ENCODE measurements at places on chromosomes 5 and 9.

DNA sequence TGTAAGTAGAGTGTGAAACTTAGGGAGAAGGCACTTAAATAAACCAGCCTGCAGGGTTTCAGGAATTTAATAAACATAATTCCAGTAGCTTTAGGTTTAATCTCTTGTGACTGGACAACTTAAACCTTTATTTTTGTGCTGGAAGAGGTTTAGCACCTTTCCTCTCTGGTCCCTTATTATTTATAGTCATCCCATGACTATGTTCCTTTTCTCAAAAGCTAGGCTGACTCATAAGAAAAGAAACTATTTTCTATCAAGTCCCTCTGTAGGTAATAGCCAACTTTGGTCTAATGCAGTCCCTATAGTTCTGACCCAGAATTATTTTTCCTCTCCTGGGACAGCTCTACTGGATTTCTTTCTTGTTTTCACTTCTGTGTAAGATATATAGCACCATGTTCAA is 588.9 kb downstream of the NR2F1-AS1 start:
- no peak for DNase-seq

- peak; percentile 9 for DNase-seq
Observed at GRCh38 chr5:9302218-9302617, 243.7 kb downstream of the SEMA5A start.

GRCh38 chr5:143966280-143966679 is 154.3 kb downstream of the HMHB1 start:
- DNase-seq, result no peak

GRCh38 chr9:21252721-21253547 is 13.1 kb upstream of the IFNA14 start:
- peak; percentile 13 for DNase-seq

- no peak for DNase-seq
Observed at GRCh38 chr9:14417237-14417636, 103.3 kb upstream of the NFIB start.

DNA sequence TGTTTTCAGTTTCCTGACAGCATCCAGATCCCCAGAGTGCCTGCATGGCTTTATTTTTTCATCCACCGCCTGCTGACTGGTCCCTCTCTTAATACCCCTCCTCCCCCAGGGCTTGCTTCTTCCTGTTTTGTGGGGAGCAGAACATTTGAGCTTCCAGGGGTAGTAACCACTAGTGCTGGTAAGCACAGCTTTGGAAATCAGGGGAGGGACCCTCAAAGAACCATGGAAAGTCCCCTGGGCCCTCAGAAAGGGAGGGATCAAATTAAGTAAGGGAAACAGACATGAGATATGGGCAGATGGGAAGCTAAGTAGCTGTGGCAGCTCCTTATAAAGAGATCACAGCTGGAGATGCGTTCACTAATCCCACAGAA is 26.8 kb downstream of the GRIA1 start:
- no peak for DNase-seq

DNA sequence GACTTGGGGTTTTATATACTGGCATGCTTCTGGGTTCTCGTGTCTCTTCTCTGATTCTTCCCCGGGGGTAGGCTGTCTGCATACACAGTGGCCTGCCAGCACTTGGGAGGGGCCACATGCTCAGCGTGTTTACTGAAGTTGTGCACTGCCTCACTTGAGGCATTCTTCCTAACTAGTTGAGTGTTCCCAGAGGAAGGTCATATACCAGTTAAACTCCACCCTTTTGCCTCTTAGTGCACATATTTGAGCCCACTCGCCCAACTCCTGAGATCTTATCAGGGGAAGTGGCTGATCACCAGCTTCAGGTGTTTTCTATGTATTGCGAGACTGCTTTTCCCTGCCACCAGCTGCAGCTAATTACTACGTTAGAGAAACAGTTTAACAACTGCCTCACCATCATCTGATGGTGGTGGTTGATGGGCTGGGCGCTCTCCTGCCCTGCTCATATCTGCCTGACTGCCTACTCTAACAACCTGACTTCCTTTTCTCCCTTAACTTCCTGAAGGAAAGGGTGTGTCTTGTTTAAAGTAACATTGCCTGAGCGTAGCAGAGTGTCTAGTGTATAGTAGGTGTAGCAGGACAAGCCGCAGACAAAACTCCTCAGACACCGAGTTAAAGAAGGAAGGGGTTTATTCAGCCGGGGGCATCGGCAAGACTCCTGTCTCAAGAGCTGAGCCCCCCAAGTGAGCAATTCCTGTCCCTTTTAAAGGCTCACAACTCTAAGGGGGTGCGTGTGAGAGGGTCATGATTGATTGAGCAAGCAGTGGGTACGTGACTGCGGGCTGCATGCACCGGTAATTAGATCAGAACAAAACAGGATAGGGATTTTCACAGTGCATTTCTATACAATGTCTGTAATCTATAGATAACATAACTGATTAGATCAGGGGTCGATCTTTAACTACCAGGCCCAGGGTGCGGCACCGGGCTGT is 60.1 kb upstream of the CLINT1 start:
- DNase-seq, result no peak
